ENCODE measurements at places on chromosomes 13 and 19. TPM values are rescaled to one million over a fixed set of nuclear protein-coding genes. Genes with fewer than 3 reads are reported as not detected.

ZNF548 gene
- polyA plus RNA-seq = 78.7 TPM

ZFR2 gene
- 16.9 TPM for polyA plus RNA-seq

KLF5 gene
- 0.14 TPM for polyA plus RNA-seq

OR4F17 gene
- polyA plus RNA-seq = 0.90 TPM

ANGPTL8 gene
- not detected for polyA plus RNA-seq

DACH1 gene
- 14.4 TPM for polyA plus RNA-seq

ZNF557 gene
- polyA plus RNA-seq = 7.7 TPM

KLK3 gene
- not detected for polyA plus RNA-seq

LHB gene
- polyA plus RNA-seq = not detected

NMRK2 gene
- polyA plus RNA-seq = not detected

DLEU7 gene
- 0.26 TPM for polyA plus RNA-seq

PSG5 gene
- not detected for polyA plus RNA-seq

PODNL1 gene
- polyA plus RNA-seq = not detected

DIAPH3 gene
- polyA plus RNA-seq = 1.9 TPM

SERTM1 gene
- not detected for polyA plus RNA-seq

IFNL1 gene
- not detected for polyA plus RNA-seq

PDE4C gene
- 2.6 TPM for polyA plus RNA-seq
